Sciatic nerve (tissue), 2 donors: ENCODE measurements at places on chromosomes 3 and 15. TPM values are rescaled to one million over a fixed set of nuclear protein-coding genes. Genes with fewer than 3 reads are reported as not detected.

The CADM2 gene
- 60.8 TPM for total RNA-seq

The TXNRD3 gene
- 25.1 TPM for total RNA-seq

The RTF1 gene
- 35.4 TPM for total RNA-seq

The ITIH1 gene
- total RNA-seq = not detected

The MRPS11 gene
- total RNA-seq = 23.1 TPM

The GOLGA6D gene
- total RNA-seq = 0.18 TPM

The CTXND1 gene
- 6.3 TPM for total RNA-seq

The MUSTN1 gene
- total RNA-seq = 23.9 TPM

The SEMA4B gene
- 55.9 TPM for total RNA-seq

The CCNB2 gene
- total RNA-seq = 0.80 TPM

The KCNAB1 gene
- 6.2 TPM for total RNA-seq

The ATP11B gene
- 58.7 TPM for total RNA-seq

The C3orf70 gene
- total RNA-seq = 12.9 TPM

The MCF2L2 gene
- total RNA-seq = 2.6 TPM

The TIMP4 gene
- total RNA-seq = 13.2 TPM

The GXYLT2 gene
- total RNA-seq = 22.7 TPM

The TM6SF1 gene
- 7.8 TPM for total RNA-seq

The SH2D7 gene
- not detected for total RNA-seq

DNA sequence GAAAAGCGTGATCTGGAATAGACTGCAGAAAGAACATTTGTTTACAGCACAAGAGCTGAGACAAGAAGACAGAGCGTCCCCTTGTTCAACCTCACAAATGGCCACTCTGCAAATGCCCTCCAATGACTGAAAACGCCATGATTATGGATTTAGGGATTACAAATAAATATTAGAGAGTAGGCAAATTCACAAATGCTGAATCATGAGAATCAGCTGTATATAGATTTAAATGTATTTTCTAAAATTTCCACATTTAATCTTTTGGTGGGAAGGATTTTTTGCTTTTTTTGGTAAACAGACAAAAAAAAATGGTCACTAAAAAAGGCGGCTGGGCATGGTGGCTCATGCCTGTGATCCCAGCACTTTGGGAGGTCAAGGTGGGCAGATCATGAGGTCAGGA, 10.6 kb upstream of the POLG start:
- no peak for DNase-seq

GRCh38 chr15:68054628-68055223, 611 bp downstream of the PIAS1 start:
- DNase-seq = peak; percentile 80

- no peak for DNase-seq
These were observed 106.7 kb downstream of the C3orf70 start for GRCh38 chr3:185046164-185046515.

DNA sequence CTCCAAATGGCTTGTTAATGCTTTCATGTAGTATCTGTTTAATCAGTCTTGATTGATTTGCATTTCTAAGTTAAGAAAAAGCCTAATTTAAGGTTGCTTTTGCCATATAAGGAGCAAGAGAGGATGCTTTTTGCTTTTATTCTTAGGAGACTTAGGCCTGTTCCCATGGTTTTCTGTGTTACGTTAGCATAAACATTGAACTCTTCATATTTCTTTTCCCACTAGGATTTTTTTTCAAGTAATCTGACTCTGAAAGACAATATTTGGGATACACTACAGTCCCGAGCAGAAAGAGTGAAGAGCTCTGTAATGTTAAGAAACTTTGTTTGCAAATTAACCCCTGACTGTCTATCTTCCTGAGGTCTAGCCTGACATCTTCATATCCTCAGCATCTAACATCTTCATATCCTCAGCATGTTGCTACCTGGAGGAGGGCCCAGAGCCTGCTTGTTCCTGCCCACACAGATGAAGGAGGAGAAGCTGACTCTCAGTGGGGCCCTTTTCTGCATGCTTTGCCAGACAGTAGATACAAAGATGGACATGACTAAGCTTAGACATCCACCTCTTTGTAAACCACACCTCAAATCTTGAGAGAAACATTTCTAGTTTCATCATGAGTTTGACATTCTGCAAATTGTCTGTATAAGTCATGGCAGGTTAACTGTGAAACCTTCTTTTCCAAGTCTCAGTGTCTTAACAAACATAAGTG, 86.2 kb upstream of the COL6A5 start:
- DNase-seq = no peak

DNA sequence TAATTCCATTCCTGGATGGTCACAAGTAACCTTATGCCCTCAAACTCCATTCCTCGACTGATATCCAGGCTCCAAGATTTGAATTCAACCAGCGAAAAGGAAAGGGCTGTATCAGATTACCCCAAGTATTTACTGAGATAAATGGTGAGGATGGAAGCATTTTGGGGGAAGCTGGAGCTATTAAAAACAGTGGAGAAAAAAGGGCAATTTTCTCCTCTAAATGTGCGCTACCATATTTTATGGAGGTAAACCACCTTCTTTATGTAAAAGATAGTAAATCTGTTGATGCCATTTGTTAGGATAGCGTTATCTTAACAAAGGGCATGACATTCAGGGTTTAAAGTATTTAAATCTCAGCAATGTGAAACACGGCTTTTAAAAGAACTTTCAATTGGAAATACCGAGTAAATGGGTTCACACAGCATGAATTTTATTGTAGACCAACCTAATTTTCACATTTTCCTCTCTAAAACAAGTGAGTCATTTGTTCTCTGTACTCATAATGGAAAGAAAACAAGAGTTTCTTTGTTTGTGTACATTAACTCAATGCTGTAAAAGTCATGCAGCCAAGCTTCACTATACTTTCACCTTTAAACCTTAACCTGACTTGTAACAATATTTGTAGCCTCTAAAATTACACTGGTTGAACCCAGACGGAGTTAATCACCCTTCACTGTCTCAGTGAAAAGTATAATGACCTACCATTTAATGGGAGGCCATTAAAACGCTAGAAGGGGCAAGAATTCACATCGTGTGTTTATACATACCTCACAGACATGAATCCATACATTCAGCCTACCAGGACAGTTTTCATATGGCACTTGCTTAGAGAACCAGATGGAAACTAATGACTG, 773.4 kb downstream of the ROBO1 start:
- no peak for DNase-seq

DNA sequence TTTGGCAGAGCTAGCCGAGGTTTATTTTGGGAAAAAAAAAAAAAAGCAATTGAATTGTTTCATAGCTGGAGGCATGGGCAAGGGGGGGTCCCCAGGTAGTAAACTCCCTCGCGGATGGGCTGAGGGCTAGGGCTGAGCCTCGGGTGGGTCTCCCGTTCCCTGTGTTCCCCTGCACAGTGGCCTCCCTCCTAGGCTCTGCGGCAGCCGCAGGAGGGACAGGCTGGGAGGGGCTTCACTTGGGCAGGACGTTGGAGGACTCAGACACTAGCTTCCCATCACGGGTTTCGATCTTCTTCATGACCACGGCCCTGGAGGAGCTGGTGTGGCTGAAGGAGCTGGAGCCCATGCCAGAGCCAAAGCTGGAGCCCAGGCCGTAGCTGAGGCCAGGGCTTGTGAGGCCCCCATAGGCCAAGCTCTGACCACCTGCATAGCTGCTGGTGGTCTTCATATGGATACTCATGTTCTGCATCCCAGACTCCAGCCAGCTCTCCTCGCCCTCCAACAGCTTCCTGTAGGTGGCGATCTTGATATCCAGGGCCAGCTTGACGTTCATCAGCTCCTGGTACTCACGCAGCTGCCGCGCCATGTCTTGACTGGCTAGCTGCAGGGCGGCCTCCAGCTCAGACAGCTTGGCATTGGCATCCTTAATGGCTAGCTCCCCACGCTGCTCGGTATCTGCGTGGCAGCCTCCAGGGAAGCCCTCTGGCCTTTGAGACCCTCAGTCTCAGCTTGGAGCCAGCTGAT, 64.0 kb upstream of the CDAN1 start:
- no peak for DNase-seq

DNA sequence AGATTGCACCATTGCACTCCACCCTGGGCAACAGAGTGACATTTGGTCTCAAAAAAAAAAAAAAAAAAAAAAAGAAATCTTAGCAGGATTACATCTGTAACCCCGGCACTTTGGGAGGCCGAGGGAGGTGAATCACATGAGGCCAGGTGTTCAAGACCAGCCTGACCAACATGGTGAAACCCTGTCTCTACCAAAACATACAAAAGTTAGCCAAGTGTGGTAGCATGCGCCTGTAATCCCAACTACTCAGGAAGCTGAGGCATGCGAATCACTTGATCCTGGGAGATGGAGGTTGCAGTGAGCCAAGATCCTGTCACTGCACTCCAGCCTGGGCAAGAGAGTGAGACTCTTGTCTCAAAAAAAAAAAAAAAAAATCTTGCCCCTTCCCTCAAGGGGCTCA, 40.4 kb downstream of the LIPC start:
- no peak for DNase-seq

DNA sequence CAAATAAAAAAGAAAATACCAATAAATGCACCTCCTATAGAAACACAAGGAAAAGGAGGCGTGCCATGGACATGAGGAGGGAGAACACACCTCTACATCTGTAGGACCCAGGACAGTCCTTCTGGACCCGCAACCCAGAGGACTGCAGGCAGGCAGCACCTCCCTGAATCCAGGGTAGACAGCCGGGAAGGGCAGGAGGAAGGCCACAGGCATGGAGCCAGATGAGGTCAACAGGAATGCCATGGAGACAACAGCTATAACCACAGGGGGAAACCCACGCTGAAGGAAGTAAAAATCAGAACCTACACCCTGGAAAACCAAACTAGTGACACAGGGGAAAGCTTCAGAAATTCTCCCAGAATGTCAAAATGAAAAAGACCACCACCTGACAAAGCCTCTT, 248.8 kb upstream of the NSMCE3 start:
- no peak for DNase-seq

GRCh38 chr15:74531144-74531811, 9.7 kb upstream of the ARID3B start:
- DNase-seq = no peak

- DNase-seq = no peak
These were observed 44.7 kb downstream of the PCNP start for GRCh38 chr3:101618726-101619125.

DNA sequence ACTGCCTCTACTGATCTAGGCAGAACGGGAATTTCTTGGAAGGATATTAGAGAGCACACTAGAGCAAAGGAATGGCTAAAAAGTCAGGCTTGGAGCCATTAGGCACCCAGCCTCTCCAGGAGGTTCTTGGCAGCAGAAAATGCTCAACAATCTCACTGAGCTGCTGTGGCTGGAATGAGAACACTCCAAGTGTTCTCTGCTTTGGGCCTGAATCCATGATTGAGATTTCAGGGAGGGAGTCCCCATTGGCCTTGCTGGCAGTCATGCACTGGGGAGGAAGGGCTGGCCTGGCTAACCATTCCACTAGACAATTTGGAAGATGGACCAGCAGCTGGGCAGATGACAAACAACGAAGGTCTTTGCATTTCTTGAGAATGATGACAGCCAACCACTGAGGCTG, 362.6 kb downstream of the SHQ1 start:
- no peak for DNase-seq

- DNase-seq = no peak
These were observed 1063.0 kb upstream of the GBE1 start for GRCh38 chr3:82824491-82824890.

DNA sequence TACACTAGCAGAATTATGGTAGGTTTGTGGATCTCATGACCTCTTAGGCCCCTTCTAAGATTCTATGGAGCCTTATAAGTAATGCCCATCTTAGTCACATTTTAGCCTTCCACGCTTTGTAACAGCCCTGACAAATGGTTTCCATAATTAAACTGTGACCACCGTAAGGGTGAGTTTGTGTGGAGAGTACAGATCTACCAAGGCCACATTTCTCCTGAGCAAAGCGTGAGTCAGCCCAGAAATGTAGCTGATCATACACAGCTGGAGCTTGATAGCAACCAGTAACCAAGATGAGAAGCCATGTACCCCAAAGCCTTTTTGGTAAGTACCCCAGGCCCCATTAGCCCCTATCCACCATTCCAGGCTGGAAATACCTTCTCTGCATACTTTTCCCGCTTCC, 31.7 kb downstream of the CHAC1 start:
- no peak for DNase-seq

- no peak for DNase-seq
These were observed 61.9 kb downstream of the CRYBG3 start for GRCh38 chr3:97883736-97884135.
